T47D (cell line): ENCODE measurements at places on chromosomes 4 and X.

DNA sequence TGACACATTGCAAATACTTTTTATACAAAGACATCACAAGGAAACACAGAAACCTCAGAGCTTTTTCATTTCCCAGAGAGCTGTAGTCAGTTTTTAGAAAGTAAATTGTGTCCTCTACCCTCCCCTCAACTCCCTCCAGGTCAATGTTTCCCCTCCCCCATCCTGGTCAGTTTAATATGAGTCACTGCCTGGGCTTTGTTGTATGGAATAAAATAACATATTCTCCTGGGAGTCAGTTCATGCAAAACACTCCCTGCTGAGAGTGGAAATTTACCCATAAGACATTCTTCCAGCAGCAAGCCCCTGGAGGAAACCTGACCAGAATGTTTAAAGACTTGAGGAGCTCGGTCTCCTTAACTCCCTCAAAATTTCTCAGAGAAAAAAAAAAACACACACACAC is 270.1 kb upstream of the LDB2 start:
- DNase-seq: no peak

- no peak for DNase-seq
Measured at GRCh38 chr4:126404549-126404948, 1089.8 kb downstream of the FAT4 start.

- no peak for DNase-seq
Measured at GRCh38 chrX:39982948-39983347, 114.8 kb downstream of the BCOR start.

DNA sequence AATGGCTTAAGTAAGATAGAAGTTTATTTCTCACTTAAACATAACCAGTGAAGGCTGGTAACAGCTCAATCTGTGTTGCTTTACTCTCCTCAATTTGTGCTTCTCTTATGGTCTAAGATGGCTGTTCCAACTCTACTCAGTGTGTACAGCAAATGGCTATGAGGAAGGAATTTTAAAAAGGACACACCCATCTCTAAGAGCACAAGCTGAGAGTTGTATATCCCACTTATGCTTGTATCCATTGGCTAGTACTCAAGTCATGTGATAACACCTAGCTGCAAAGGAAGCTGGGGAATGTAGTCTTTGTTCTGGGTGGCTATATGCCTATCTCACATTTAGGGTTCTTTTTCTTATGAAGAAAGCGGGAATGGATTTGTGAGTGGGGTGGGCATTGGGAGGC is 63.3 kb downstream of the GPAT3 start:
- no peak for DNase-seq

DNA sequence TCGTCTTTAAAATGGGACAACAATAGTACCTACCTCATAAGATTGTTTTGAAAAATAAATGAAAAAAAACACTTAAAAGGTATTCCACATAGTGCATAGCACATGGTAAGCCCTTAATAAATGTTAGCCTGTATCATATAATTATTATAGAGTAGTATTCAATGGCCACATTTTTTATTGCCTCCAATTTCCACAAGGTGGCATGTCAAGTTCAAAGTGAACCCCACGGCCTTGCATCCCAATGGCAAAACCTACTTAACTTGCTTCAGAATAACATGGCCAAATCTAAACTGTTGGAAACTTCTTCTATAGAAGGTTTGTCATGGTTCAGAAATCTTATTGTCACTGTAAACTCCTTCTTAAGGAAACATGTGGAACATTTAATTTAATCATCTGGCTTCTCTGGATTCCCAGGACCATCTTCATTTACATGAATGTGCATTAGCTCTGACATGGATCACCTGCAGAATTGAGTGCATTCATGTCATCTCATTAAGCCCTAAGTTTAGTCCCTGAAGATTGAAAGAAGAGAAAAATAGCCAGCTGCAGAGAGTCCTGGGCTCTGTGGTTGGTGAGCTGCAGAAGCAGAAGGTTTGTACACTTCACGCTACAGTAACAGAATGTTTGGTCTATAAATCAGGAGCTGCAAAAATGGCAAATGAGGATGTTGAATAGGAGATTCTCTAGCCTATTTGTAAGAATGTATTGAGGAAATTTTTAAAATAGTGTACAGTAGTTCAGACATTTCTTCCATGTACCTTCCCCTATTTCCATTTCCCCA is 61.0 kb downstream of the ANXA3 start:
- DNase-seq: peak; percentile 61
